Smooth muscle cell of bladder (primary cell): ENCODE measurements at places on chromosomes 6 and 20. TPM values are rescaled to one million over a fixed set of nuclear protein-coding genes. Genes with fewer than 3 reads are reported as not detected.

Gene NPEPL1
- total RNA-seq = 25.2 and 26.6 TPM in 2 replicates

Gene BMP7
- total RNA-seq = 0.28 TPM in 1 of 2 replicates, not detected in the other

Gene SEMG1
- not detected in 2 replicates for total RNA-seq

Gene FHL5
- total RNA-seq = not detected in 2 replicates

Gene CFAP61
- under 0.01 TPM in 1 of 2 replicates, not detected in the other for total RNA-seq

Gene GTSF1L
- not detected in 2 replicates for total RNA-seq

Gene SCRT2
- not detected in 2 replicates for total RNA-seq

Gene TPBG
- 29.3 and 53.2 TPM in 2 replicates for total RNA-seq

Gene HNF4A
- not detected in 2 replicates for total RNA-seq

Gene CDKAL1
- 14.2 and 15.7 TPM in 2 replicates for total RNA-seq

Gene CALHM6
- total RNA-seq = 1.6 and 2.3 TPM in 2 replicates

Gene SIRPA
- total RNA-seq = 16.6 and 24.9 TPM in 2 replicates

Gene TXLNB
- 0.46 and 1.00 TPM in 2 replicates for total RNA-seq

Gene BPHL
- total RNA-seq = 9.7 and 12.5 TPM in 2 replicates

Gene TMC2
- total RNA-seq = 0.18 TPM in 1 of 2 replicates, not detected in the other

Gene NKAPL
- total RNA-seq = 1.8 and 2.0 TPM in 2 replicates

Gene MEP1A
- not detected in 2 replicates for total RNA-seq

Gene SLC35F1
- under 0.01 TPM in 1 of 2 replicates, not detected in the other for total RNA-seq

Gene ARMH2
- total RNA-seq = not detected in 2 replicates

Gene PTGIS
- 210 and 605 TPM in 2 replicates for total RNA-seq

Gene SNAP91
- under 0.01 and 0.09 TPM in 2 replicates for total RNA-seq

Gene PTCHD4
- 3.0 and 5.5 TPM in 2 replicates for total RNA-seq

Gene SPAG4
- total RNA-seq = 11.9 and 22.0 TPM in 2 replicates
